ENCODE measurements at places on chromosomes 7 and 10.

- DNase-seq = peak; percentile 8
Measured at GRCh38 chr10:61024856-61025201, 80.8 kb upstream of the RHOBTB1 start.

DNA sequence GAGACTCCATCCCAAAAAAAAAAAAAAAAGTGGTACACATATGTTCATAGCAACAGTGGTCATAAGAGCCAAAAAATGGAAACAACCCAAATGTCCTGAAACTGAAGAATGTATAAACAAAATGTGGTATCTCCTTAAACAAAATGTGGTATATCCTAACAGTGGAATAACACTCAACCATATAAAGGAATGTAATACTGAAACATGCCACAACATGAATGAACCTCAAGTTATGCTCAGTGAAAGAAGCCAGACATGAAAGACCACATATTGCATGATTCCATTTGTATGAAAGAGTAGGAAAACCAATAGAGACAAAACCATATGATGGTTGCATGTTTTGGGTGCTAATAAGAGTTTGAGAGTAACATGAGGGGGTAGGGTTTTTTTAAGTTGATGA, 3.1 kb downstream of the GJC3 start:
- DNase-seq = no peak

DNA sequence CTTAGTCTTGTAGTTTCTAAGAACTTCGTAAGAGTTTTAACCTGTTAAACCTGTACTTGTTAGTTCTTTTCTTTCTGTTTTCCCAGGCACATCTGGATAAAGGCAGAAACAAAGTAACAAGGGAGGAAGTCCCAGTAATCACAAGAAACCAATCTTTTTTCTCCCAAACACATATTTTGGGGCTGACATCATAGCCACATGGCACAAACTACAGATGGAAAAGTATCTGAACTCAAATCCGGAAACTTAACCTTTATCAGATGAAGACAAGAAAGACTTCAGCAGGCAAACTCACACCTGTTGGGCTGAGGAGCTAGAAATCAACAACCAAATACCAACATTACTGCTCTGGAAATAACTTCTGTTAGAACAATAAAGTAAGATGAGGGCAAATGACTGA, 67.1 kb downstream of the CUBN start:
- DNase-seq = peak; percentile 75

DNA sequence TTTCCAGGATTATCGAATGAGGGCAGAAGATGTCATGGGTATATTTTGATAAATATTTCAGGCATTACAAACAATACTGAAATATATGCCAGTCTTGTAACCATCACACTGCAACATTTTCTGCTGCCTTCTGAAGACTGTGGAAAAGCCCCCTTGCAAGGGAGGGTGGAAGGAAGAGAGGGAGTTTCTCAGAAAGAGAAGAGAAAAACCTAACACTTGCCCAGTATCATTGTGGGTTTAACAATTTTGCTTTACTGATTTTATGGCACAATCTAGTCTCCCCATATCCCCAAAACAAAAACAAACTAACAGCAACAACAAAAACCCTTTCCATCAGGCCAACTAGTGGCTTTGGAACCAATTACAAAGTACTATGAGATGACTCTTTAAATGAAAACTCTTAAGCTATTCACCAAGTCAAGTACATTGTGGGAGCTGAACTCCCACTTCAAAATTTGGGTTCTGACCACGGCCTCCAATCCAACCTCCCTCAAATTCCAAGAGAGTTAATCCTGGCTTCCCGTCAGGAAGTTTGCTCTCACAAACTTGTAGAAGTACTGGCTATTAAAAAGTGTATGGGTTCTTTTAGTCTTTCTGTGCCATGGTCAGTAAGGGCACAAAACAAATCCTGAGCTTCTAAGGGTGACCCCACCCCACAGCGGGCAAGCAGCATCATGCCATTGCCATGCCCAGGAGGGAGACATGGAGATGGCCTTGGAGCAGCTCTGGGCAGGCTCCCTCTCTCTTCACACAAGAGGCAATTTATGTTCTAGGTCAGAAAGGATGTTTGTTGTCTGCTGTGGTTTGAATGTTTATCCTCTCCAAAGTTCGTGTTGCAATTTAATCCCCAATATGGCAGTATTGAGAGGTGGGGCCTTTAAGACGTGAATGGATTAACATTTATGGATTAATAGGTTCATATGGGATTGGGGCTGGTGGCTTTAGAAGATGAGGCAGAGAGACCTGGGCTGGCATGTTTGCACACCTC, 96.3 kb downstream of the JAZF1 start:
- DNase-seq = no peak

DNA sequence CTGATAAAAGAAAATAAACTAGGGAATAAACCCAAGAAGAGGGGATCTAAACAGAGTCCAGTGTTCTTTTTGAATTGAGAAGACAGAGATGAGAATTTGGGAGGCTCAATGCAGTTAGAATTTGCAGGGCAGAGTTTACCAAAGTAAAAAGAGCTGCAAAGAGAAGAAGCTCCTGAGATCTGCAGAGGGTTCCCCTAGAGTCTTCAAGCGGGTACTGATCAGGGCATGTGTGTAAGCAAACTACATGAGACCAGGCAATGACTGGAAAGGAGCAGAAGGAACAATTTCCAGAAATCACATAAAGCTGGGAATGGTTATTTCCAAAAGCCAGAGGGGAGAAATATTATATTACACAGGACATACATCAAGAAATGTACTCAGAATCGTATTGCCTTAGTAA, 58.1 kb upstream of the TES start:
- no peak for DNase-seq

DNA sequence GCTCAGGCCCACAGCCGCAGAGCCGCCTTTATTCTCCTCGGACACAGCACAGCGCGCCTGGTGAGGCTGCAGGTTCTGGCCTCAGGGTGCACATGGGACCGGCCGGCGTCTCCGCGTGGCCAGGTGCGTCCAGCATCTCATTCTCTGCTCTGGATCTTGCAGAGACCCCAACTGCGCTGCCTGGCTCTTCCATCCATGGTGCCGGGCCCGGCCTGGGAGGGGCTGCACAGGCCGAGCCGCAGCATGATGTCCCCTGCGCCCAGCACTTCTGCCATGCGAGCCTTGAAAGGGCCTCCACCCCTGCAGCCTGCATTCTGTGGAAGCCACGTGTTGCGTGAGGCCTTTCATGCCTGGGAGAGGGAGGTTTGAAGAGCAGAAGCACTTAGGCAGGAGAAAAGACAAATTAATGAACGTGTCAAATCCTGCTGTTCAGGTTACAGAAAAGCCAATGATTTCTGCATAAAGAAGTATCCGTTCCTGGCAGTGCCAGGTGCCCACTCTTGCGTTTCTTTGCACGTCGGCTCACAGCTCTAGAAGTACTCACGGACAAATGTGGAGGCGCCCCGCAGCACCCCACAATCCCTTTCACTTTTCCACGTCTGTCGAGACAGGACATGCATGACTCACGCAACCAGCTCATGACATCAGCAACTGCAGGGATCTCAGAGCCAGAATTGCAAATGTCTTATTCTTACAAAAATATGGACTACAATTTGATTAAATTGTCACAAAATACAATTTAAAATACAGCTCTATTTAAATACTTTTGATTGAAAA, 571.4 kb downstream of the DNAJB6 start:
- DNase-seq = no peak

- no peak for DNase-seq
Measured at GRCh38 chr10:110175406-110175805, 32.0 kb upstream of the MXI1 start.

- no peak for DNase-seq
Measured at GRCh38 chr7:110637252-110637651, 453.7 kb upstream of the LRRN3 start.

- no peak for DNase-seq
Measured at GRCh38 chr7:27179030-27179429, 4.9 kb upstream of the HOXA10 start.

DNA sequence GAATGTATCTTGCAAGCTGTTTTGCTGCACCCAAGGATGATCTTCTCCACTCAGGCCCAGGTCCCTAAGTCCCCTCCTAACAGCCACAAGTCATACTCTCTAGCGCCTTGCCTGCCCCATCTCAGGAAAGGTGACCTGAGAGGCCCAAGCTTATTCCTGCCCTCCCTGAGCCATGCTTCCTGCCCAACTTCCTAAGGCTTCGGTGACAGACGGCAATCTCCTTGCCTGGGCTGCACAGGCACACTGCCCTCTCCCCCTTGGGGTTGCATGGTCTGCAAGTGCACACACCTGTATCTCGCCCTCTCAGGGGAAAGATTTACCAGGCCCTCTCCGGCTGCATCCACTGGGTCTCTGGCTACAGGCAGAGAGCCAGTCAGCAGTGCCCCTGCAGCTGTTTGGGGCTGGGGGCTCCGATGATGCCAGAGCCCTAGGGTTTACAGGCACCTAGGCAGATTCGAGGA, 771 bp upstream of the ADIRF start:
- DNase-seq = no peak

DNA sequence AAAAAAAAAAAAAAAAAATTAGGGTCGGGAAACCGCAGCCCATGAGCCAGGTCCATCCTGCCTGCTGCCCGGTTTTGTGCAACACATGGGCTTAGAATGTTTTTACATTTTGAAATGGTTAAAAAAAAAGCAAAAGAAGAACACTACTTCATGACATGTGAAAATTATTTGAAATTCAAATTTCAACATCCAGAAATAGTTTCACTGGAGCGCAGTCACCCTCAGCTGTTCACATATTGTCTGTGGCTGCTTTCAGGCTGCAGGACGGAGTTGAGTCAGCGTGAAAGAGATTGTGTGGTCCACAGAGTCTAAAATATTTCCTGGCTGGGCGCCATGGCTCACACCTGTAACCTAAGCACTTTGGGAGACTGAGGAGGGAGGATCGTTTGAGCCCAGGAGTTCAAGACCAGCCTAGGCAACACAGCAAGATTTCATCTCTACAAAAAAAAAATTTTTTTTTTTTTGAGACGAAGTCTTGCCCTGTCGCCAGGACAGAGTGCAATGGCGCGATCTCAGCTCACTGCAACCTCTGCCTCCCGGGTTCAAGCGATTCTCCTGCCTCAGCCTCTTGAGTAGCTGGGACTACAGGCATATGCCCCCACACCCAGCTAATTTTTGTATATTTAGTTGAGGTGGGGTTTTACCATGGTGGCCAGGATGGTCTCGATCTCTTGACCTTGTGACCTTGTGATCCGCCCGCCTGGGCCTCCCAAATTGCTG, 63.9 kb upstream of the ECHDC3 start:
- DNase-seq = no peak

Measured in fibroblast of skin of left quadriceps (primary cell).